ENCODE measurements at places on chromosomes 2 and 18. TPM values are rescaled to one million over a fixed set of nuclear protein-coding genes. Genes with fewer than 3 reads are reported as not detected.

The PLGLB2 gene
- total RNA-seq = 0.11 TPM

The MOB4 gene
- total RNA-seq = 28.2 TPM

The PLEKHH2 gene
- total RNA-seq = 3.1 TPM

The PTPN2 gene
- 20.3 TPM for total RNA-seq

The PSMG2 gene
- total RNA-seq = 66.7 TPM

All from A549 treated with dexamethasone at 1 μM for 4 hours (cell line).